ENCODE measurements at places on chromosomes 6 and 20. TPM values are rescaled to one million over a fixed set of nuclear protein-coding genes. Genes with fewer than 3 reads are reported as not detected.
A peak's percentile ranks its signal among the peaks of the same experiment; 100 is the strongest.

HFE gene
- 15.9 TPM for total RNA-seq

CCDC28A gene
- total RNA-seq = 11.2 TPM

PFDN6 gene
- 15.9 TPM for total RNA-seq

RNF39 gene
- total RNA-seq = not detected

GRCh38 chr6:55617272-55617671, 38.3 kb upstream of the HMGCLL1 start:
- DNase-seq = no peak
- H3K4me1 ChIP-seq = no peaks in the 10 kb centered on the region
- H3K36me3 ChIP-seq = no peaks in the 10 kb centered on the region
- no peaks in the 10 kb centered on the region for H3K27me3 ChIP-seq
- H3K27ac ChIP-seq = no peak overlapping the region

DNA sequence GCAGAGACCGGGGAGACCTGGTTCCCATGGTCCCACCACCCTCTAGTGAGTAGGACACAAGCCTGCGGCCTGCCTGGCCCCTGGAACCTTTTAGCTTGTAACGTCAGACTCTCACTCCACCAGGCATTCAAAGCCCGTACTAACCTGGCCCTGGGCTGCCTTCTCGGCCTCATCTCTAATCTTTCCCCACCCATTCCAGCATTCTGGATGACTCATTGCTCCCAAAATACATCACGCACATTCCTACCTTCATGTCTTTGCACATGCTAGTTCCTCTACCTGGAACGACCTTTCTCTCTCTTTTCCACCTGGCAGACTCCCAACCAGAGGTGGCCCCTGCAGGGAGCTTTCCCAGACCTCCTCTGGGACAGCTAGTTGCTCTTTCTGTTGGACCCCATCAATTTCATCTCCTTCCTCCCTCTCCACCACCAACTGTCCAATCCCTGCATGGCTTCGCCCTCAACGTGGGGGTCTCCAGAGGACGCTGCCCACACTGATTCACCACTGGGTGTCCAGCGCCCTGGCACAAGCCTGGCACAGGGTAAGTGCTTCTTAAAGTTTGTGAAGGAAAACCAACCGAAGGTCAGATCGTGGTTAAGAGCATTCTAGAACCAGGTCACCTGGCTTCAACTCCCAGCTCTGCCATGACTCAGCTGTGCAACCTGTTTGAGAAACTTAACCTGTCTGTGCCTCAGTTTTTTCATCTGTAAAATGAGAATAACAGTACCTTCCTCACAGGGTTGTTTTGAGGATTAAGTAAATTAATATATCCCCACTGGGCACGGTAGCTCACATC, 35.2 kb downstream of the JPH2 start:
- no peak overlapping the region for H3K27ac ChIP-seq
- H3K27me3 ChIP-seq = peaks cover 18% of the 10 kb centered on the region
- H3K4me1 ChIP-seq = no peaks in the 10 kb centered on the region
- no peak overlapping the region for H3K4me3 ChIP-seq
- DNase-seq = no peak

GRCh38 chr6:31657406-31658157, 1.9 kb downstream of the APOM start:
- no peak overlapping the region for H3K4me3 ChIP-seq
- DNase-seq = no peak
- H3K4me1 ChIP-seq = peaks cover 31% of the 10 kb centered on the region
- no peak overlapping the region for H3K27ac ChIP-seq

DNA sequence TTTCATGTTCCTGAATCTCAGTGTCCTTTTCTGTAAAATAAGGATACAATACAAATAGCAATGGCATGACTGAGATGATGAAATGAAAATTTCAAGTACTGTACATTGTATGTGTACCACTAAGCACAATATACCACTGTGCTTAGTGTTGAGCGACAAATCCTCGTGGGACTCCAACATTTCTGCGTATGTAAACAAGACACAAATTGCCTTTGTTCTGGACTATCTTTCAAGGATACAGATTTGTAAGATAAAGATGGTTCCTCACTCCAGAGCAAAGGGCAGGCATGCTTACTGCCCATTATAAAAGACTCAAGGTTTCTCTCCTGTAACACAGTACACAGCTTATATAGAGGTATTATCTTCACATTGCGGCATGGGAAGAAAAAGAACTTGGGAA, 6.0 kb downstream of the RARS2 start:
- H3K4me1 ChIP-seq = peaks cover 9% of the 10 kb centered on the region
- DNase-seq = no peak
- H3K27ac ChIP-seq = no peak overlapping the region
- no peaks in the 10 kb centered on the region for H3K27me3 ChIP-seq
- no peak overlapping the region for H3K4me3 ChIP-seq

- H3K4me3 ChIP-seq = no peak overlapping the region
- H3K27me3 ChIP-seq = no peaks in the 10 kb centered on the region
- H3K27ac ChIP-seq = no peak overlapping the region
- no peak for DNase-seq
These were observed 1003.3 kb upstream of the MAP3K7 start for GRCh38 chr6:91590191-91590590.

GRCh38 chr20:57946559-57947315, 236.9 kb upstream of the PMEPA1 start:
- no peak for DNase-seq
- H3K27me3 ChIP-seq = no peaks in the 10 kb centered on the region
- no peak overlapping the region for H3K4me3 ChIP-seq
- H3K27ac ChIP-seq = peak overlapping the region; percentile 82
- H3K4me1 ChIP-seq = peaks cover 17% of the 10 kb centered on the region

- DNase-seq = no peak
- no peak overlapping the region for H3K4me3 ChIP-seq
- H3K36me3 ChIP-seq = peaks cover 19% of the 10 kb centered on the region
- no peak overlapping the region for H3K27ac ChIP-seq
- no peaks in the 10 kb centered on the region for H3K27me3 ChIP-seq
These were observed 9.4 kb downstream of the HM13 start for GRCh38 chr20:31523361-31524283.

DNA sequence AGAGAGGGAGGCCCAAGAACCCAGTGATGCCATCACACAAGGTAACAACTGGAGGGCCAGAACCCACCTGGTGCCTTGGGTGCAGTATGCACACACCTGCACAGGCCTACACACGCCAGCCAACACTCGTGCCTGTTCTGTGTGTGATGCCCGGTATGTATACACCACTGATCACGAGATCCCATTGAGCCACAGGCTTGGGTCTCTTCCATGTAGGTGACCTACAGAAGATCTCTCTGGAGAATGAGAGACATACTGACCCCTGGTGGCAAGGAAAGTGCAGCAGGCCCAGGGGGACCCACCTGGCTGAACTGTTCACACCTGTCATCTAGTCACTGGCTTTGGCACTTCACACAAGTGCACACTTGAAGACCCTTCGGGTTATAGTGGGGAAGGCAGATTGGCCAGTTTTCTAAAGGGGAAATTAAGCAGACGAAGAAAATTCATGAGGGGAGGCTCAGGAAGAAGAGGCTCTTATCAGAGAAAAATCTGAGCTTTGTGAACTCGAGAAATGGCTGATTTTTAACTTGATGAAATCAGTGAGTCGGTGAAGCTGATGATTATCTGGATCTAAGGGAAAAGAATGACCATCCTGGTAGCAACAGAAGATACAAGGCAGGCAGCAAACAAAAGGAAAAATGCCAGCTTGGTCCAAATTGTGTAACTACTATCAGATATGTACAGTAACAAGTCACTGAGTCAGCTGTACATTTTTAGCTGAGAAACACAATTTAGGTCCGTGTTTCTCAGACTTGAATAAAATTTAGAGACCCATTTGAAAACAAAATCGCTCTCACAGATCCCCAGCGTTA, 69.1 kb upstream of the PBOV1 start:
- DNase-seq = no peak
- no peak overlapping the region for H3K27ac ChIP-seq
- peaks cover 8% of the 10 kb centered on the region for H3K27me3 ChIP-seq

DNA sequence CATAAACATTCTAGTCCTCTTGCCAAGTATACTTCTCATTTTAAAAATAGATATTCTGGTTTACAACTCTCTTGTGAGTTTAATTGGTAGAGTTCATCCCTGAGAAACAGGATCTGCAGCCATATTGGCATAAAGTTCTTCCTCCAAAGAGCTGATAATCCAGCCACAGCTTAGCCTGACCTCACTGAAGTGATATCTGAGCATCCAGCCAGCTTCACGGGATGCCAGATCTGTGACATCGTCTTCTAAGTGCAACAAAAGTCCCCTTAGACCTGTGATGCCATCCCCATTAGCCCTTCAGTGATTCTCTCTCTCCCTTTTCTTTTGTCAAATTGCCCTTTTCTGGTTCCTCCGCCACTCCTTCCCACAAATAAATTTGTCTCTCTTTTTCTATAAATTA, 180.6 kb upstream of the STXBP5 start:
- H3K4me1 ChIP-seq = no peaks in the 10 kb centered on the region
- no peak overlapping the region for H3K4me3 ChIP-seq
- DNase-seq = no peak
- no peaks in the 10 kb centered on the region for H3K36me3 ChIP-seq
- H3K27me3 ChIP-seq = no peaks in the 10 kb centered on the region
- no peak overlapping the region for H3K27ac ChIP-seq

DNA sequence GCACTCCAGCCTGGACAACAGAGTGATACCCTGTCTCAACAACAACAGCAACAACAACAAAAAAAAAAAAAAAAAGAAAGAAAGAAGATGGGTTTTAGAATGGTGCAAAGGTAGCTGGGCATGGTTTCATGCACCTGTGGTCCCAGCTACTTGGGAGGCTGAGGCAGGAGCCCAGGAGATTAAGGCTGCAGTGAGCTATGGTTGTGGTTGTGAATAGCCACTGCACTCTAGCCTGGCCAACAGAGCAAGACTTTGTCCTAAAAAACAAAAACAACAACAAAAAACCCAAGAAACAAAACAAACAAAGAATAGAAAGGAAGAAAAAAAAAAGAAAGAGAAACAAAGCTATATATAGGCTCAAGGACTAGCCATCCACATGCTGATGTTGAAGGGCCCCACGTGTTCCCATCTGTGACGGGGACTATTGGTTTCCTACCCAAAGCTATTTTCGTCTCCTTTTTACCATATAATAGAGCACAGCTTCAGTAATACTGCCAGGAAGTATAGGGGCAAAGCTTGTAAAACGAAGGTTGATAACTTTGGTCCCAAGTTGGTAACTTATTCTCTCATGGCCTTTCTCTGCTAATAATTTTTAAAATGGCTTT, 7.9 kb upstream of the EEF1E1 start:
- H3K36me3 ChIP-seq = no peaks in the 10 kb centered on the region
- no peak for DNase-seq
- no peak overlapping the region for H3K4me3 ChIP-seq
- no peaks in the 10 kb centered on the region for H3K27me3 ChIP-seq
- peaks cover 23% of the 10 kb centered on the region for H3K4me1 ChIP-seq
- no peak overlapping the region for H3K27ac ChIP-seq

DNA sequence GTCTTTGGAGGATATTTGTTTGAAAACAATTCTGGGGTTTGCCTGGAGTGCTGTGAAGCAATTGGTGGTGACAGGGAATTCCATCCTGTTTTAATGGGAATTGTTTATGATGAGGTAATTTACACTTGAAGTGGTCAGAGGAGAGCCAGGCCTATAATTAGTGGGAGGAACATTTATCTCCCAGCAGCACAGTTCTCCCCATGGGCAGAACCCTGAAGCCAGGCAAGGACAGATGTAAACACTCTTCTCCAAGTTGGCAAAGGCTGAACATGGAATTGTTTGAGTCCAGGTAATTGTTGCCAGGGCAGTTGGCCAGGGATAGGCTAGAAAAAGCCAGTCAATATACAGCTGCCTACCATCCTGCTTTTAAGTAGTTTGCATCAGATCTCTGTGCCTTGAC, 789.7 kb downstream of the FRK start:
- H3K4me1 ChIP-seq = no peaks in the 10 kb centered on the region
- H3K27me3 ChIP-seq = no peaks in the 10 kb centered on the region
- H3K36me3 ChIP-seq = no peaks in the 10 kb centered on the region
- H3K27ac ChIP-seq = no peak overlapping the region

Measured in osteoblast (primary cell).